ENCODE measurements at places on chromosomes 6 and 20.
A peak's percentile ranks its signal among the peaks of the same experiment; 100 is the strongest.

DNA sequence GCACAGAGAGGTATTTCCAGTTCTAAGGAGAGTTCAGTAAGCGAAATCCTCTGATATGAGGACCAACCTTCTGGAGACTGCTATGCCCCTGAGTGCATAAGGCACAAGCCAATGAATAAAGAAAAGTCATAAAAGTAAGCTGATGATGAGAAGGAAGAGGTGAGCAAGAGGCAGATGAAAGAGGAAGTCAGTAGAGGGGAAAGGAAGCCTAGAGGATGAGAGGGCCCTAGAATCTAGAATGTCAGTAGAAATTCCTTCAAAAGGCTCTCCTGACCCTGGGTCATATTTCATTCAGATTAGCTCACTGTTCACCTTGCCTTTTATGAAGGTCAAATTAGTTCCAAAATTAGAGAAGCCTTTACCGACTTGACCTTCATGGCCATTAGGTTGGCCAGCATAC lies 209.2 kb downstream of the CD83 start:
- DNase-seq = no peak

- DNase-seq = no peak
Observed at GRCh38 chr20:63533871-63534393, 3.2 kb downstream of the PTK6 start.

GRCh38 chr6:1255636-1256365 lies 56.1 kb upstream of the FOXQ1 start:
- DNase-seq = no peak

GRCh38 chr20:39946931-39947330 lies 742.1 kb downstream of the MAFB start:
- no peak for DNase-seq

DNA sequence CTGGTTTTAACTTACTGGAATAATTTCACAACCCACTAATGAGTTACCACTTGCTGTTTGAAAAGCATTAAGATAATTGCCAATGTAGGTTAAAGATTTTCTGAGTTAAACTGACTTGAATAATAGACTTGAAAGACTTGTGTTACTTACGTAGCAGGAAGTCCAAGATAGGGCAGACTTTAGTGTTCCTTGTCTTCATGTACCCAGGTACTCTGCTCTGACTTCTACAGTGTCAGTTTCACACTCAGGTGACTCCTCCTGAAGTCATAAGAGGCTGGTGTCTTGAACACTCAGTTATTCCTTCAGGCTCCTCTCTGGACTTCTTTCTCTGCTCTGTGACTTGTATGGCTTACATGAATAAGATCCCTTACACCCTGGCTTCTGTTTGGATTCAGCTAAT lies 76.3 kb upstream of the SGK1 start:
- no peak for DNase-seq

- no peak for DNase-seq
Observed at GRCh38 chr6:122747573-122747972, 31.9 kb upstream of the FABP7 start.

DNA sequence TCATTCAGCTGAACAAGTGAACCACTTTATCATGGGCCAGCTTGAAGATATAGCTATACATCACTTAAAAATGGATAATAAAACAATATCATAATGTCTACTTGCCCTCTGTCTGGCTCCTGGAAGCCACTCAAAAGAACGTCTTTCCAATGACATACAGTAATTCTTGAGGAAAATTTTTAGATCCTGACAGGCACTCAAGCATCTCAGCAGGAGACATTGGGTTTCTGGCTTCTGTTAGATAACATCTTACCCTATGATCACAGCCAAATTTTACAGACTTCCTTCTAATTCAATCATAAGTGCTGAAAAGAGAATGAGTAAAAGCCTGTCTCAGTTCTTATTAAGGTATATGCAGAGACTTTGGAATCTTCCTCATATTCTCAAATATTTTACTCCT lies 330 bp downstream of the CGA start:
- DNase-seq = peak; percentile 57

GRCh38 chr6:14428269-14428668 lies 310.7 kb downstream of the CD83 start:
- no peak for DNase-seq

DNA sequence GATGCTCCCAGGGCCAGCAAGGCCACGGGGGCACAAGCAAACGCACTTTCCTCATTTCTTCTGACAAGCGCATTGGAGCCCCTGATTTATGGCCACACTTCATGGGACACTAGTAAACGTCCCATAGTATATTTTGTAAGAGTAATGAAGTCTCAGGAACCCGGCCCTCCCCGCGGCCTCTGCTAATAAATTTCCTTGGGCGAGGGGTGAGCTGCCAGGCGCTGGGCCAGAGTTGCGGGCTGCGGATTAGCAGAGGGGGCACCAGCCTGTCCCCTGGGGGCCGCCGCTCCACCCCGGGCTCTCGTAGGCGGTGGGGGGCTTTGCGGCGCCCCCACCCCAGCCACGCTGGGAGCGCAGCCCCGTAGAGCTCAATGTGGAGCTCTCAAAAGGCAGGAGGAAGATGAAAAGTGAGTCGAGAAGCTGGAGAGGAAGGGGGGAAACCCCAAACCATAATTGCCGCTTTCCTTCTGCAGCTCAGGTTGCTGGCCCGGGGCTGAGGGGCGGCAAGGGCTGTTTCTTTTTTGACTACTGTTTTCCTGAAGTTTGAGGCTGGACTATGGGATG lies 173.6 kb downstream of the CDC5L start:
- no peak for DNase-seq

- no peak for DNase-seq
Observed at GRCh38 chr20:460180-460579, 2.2 kb downstream of the TBC1D20 start.

- DNase-seq = no peak
Observed at GRCh38 chr6:116221911-116222310, 32.0 kb downstream of the TSPYL4 start.

DNA sequence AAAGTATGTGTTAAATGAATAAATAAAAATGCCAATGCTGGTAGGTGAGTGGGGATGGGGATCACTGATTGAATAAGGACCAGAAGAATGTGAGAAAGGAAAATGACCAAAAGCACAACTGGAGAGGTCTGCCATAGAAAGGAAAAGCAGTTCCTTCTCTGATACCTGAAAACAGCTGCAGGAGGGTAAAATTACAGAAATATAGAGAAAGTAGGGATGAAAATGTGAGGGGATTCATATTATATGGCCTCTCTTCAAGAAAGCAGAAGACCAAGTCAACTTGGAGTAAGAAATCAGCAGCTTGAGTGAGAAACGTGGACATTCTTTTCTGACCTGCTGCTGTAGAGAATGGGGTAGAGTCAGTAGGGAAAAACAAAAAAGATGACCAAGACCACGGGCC lies 125.1 kb downstream of the MYB start:
- DNase-seq = no peak

- no peak for DNase-seq
Observed at GRCh38 chr6:103983011-103983410, 876.7 kb downstream of the HACE1 start.

DNA sequence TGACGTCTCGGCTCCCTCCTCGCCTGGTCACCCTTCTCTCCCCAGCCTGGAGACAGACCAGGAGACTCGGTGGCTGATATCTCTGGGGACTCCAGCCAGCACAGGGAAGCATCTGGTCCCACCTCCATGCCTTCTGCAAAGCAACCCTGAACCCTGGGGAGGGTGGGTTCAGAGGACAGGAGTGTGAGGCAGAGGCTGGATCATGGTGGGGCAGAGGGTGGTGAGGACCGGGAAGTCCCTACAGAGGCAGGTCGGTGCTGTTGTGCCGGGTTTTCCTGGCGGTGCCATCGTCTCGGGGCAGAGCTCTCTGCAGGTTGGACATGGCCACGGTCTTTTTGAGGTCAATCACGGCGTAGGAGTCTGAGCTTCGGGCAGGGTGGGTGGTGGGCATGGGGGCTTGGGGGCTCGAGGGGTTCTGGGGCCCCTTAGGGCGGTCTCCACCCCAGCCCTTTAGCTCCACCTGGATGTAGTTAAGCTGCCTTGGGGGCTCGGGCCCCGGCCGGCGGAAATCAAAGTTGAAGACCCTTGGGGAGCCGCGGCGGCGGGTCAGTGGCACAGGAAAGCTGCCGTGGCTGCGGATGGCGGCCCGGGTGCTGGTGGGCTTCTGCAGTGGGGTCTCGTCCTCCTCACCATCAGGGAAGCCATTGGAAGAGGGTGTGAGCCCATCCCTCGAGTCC lies 9.2 kb downstream of the FRS3 start:
- no peak for DNase-seq

- no peak for DNase-seq
Observed at GRCh38 chr6:156359912-156360311, 417.3 kb upstream of the ARID1B start.

DNA sequence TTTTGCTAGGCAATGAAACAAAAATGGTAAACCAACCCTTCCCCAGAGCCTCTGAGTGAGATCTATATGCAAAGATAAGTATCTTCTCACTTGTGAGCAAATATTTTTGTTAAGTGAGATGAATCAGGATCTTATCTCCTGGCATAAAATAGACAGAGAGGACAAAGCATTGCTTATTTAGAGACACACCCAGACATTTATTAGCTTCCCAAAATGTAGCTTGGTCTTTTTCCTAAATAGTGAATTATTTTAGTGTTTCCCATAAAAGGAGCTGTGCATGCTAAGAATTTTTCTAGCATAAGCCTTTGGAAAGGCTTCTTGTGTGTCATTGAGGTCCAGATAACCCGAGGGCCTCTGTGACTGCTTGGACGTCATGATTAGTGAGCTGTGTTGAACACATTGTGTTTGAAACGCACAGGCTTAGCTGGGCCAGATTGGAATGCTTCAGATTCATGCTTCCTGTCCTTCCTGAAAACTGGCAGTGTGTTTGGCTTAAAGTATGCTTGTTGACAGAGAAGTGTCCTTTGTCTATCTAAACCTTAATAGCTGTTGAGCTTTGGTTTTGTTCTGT lies 16.5 kb downstream of the MTHFD1L start:
- DNase-seq = peak; percentile 99

- no peak for DNase-seq
Observed at GRCh38 chr6:155107432-155108069, 112.4 kb downstream of the TIAM2 start.

DNA sequence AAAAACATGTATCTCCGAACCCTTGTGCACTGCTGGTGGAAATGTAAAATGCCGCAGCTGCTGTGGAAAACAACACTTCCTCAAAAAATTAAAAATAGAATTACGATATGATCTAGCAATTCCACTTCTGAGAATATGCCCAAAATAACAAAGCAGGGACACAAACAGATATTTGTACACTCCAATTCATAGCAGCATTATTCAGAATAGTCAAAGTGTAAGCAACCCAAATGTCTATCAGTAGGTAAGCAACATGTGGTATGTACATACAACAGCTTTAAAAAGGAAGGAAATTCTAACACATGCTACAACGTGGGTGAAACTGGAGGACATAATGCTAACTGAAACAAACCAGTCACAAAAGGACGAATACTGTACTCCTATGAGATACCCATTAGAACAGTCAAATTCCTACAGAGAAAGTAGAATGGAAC lies 5.7 kb upstream of the RAB5IF start:
- DNase-seq = no peak

DNA sequence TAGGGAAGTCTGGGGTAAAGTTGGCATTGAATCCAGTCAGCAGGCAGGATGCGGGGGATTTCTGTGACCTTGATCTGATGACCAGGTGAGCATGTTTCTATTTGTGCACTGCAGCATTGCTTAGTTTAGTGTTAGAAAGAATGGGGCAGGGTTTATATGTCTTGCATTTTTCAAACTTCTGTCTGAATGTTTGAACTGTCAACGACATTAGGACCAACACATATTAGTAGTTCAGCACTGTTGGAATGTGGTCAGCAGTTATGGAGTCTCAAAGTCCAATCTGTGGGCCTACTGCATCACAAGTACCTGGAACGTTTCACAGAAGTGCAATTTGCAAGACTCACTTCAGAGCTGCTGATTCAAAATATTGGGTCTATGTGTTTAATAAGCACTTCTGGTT lies 276.6 kb upstream of the BMP2 start:
- no peak for DNase-seq

- no peak for DNase-seq
Observed at GRCh38 chr6:10082385-10082784, 332.5 kb downstream of the TFAP2A start.

- DNase-seq = peak; percentile 9
Observed at GRCh38 chr6:96153775-96154174, 138.0 kb downstream of the FUT9 start.

DNA sequence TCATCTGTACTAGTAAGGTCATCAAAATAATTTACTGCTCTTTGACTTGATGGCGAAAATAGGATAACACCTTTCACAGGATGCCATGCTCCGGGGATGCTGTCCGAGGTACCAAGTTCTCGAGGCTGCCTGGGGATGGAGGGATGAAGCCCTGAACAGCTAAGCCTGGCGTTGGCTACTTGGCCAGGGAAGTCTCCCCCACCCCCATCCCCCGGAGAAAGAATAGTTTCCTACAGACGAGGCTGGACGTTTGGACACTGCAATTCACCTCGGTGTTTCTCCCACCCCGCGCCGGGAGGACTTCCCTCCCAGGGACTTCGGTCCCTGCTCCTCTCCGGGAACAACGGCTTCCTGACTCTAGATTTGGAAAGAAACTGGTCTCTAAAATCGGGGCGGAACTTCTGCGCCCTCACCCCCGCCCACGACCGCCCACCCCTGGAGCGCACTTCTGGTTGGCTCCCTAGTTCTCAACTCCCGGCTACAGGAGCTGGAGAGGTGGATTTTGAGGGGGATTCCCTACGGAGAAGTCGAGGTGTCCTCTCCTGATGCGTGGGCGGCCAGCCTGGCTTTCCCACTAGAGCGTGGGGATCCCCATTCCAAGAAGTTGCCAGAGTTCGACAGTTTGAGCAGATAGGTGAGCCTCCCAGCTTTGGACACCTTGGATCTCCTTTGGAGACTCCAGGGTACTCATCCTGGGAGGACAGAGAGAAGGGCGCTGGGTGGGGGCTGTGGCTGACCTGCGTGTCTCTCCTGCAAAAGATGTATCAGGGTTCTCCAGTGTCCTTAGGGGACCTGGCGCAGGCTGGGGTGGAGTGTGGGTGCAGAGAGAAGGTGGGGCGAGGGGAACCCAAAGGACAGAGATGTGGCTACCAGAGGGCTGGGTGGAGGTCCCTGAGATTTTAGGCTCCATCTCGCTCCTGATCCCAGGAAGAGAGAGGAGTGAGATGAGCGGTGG lies 1.1 kb downstream of the PCSK2 start:
- no peak for DNase-seq

DNA sequence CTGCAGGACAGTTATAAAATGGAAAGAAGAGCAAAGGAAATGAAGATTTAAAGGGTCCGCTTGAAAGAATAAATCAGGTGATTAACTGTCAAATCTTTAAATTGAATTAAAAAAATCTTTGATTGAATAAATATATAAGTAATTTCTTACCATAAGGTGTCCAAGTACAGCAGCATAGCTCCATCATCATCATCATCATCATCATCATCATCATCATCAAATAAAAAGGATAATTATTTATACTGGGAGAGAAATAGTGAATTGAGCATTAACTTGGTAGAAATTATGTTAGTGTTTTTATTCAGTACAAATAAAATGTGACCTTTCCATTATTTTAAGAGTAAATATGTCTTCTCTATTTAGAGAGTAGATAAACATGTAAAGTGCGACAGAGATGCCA lies 745.6 kb upstream of the MARCKS start:
- no peak for DNase-seq
